Amygdala (tissue), 56 donors: ENCODE measurements at places on chromosomes 6 and 20.
A peak's percentile ranks its signal among the peaks of the same experiment; 100 is the strongest.

DNA sequence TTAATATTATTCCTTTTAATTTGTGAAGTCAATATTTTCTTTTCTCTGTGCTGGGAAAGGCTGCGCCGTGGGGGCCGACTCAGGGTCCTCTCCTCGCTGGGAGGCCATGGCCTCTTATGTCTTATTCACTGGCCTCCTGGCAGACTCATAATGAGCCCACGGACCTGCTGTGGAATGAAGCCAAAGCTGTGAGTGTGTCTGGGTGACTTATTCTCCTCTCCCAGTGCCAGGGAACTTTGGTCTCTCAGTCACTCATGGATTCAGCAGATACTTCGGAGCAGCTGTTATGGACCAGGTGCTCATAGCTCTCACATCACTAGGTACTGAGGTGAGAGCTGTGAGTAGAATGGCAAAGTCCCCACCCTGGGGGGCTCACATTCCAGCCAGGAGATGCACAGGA lies 297.6 kb downstream of the CDH26 start:
- DNase-seq: no peak

DNA sequence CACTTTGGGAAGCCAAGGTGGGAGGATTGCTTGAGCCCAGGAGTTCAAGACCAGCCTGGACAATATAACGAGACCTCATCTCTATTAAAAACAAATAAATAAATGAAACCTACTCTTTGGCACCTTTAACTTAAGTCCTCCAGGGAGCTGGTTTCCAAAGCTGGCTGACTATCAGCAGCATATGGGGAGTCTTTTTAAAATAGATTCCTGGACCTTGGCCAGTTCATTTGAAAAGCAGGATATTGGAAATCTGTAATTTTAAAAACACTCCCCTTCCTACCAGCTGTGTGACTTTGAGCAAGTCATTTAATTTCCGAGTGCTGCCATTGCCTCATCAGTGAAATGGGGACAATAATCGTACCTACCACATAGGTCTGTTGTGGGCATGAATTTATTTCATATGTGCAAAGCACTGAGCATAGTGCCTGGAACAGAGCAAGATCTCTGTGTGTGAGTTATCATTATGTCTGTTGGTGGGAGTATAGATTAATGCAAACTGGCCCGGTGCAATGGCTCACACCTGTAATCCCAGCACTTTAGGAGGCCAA lies 40.9 kb upstream of the PTPN1 start:
- no peak for DNase-seq

- DNase-seq: no peak
Measured at GRCh38 chr20:52190437-52191131, 995 bp downstream of the ZFP64 start.

- no peak for DNase-seq
Measured at GRCh38 chr6:45000833-45001232, 327.3 kb upstream of the RUNX2 start.

DNA sequence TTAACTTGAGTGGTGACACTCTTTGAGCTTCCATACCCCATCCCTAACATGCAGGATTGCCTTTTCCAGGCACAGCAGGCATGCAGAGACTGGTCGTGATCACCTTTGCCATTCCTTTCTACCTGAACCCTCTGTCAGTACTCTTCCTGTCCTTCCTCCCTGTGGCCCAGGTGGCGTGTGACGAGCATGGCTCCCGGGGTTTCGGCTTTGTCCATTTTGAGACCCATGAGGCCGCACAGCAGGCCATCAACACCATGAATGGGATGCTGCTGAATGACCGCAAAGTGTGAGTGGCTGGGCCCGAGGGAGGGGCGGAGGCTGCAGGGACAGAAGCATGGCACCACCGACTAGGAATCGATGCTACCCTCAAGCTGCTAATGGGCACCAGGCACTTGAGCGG lies 6.7 kb downstream of the PABPC1L start:
- no peak for DNase-seq

- no peak for DNase-seq
Measured at GRCh38 chr6:50993941-50994720, 175.5 kb downstream of the TFAP2B start.

DNA sequence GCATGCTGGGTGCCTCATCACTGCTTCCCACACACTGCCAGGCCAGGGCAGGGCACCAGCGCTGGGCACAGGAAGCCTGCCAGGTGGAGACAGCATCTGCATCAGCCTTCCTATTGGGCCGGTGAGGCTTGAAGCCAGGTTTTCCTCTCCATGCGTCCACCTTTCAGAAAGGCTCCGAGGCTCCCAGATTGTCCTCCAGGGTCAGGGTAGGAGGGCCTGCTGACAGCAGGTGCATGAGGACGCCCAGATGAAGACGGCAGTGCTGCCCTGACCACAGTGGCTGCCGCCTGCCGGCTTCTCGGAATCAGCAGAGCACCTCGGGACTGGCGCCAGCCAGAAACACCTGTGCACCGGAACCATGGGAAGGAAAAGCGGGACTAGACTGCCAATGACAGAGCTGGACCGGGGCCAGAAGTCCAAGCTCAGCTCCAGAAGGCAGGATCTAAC lies 170.5 kb upstream of the CST7 start:
- DNase-seq: no peak

DNA sequence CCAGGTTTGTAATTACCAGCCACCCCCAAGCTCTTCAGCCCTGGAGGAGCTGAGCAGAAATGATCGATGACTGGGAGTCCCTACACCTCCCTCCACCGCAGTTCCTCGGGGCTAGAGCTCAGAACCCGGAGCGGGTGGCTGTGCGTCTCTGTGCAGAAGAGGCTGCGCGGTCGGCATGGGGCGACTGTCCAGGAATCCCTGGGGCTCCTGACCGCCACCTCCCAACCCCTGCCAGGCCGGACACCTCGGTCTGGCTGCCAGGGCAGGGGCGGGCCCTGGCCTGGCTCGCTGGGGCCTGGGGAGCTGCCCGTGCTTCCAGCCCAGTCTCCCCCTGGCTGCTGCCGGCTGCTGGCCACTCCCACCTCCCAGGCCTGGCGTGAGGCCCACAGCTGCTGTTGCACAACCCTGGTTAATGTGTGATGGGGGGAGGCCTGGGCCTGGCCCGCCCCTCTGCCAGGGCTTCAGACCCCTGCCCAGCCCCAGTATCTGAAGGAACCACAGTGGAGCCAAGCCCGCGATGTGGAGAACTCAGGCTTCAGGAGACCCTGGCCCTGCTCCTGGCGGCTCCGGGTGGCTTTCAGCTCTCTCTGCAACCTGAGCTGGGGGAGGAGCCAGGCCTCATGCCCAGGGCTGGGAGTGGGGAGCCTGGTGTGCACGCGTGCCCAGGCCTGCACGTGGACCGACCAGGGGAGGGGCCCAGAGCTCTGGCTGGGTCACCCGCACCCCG lies 1.2 kb downstream of the SLC2A4RG start:
- peak; percentile 39 for DNase-seq

DNA sequence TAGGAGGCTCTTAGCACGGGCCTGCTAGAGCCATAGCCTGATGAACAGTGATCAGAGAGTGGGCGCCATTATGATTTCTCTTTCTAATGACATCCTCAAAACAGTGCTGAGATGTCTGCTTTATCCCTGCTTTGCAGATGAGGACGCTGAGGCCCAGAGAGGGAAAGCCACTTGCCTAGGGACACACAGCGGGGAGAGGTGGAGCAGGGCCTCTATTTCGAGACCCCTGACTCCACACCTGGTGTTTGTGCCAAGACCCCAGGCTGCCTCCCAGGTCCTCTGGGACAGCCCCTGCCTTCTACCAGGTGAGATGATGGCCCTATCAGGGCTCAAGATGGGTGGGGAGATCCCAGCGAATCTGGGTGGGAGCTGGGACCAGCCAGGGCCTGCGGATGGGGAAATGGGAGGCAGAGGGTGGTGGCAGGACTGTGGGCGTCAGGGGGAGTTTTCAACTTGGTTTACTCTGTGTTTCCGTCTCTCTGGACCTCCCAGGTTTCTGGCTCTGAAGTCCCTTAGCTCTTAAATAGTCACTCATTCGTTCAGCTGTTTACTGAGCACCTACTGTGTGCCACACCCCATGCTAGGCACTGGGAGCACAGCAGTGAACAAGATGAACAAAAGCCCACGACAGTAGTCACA lies 36.7 kb downstream of the SRC start:
- no peak for DNase-seq

DNA sequence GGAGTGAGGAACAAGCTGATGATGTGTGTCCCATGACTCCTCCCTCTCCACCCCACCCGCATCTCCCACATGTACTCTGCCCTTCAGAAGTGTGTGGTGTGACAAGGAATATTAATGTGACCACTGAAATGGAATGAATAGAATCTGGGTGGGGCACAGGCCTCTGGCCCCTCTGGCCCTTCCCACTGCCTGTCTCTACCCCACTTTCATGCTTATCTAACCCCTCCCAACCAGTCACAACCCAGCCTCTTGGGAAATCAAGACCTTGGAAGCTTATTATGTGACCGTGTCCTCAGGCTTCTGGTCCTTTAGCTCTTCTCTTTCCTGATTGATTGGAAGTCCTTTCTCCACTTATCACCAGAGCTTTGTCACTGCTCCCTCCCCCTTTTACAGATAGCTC lies 312.2 kb upstream of the SOX4 start:
- DNase-seq: no peak

DNA sequence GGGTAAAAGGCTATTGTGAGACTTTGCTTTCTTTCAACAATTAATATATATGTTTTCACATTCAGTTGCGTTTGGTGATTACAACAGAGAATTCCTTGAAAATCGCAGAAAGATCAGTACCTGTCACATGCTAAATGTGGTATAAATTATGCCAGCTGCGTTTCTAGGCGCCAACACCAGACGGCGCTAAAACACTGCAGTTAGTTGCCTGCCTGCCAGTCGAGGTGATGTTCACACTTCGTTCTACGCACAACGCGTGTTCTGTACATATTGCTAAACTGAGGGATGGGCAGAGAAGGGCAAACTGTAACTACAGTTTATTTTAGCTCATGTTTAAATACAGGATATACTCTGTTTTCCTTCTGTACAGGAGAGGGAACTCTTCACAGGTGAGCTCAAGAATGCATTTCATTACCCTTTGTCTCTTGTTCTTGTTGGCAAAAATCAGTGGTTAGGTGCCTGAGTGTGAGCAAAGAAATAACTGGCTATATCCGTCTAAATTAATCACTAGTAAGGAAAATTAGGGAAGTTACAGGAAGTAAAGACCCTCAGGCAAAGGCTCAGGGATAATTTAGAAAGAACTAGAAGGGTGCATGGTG lies 100.1 kb upstream of the RGS17 start:
- DNase-seq: no peak

DNA sequence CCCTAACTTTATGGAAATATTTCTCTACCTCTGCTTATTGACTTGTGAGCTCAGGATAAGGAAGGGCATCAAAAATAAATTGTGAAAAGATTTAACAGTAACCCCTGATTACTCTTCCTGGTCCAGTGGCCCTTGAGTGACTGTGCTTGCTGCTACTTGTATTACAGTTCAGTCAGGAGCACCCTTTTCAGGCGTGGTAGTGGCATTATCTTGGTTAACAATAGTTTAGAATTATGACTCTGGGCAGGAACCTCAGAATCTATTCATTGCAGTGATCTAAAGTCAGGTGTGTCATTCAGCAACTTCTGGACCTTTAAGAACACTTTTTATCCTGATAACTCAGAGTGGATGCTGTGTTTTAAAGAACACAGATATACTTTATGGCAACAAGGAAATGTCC lies 43.4 kb downstream of the FAM135A start:
- no peak for DNase-seq

- no peak for DNase-seq
Measured at GRCh38 chr20:4720977-4721349, 746 bp upstream of the PRND start.

DNA sequence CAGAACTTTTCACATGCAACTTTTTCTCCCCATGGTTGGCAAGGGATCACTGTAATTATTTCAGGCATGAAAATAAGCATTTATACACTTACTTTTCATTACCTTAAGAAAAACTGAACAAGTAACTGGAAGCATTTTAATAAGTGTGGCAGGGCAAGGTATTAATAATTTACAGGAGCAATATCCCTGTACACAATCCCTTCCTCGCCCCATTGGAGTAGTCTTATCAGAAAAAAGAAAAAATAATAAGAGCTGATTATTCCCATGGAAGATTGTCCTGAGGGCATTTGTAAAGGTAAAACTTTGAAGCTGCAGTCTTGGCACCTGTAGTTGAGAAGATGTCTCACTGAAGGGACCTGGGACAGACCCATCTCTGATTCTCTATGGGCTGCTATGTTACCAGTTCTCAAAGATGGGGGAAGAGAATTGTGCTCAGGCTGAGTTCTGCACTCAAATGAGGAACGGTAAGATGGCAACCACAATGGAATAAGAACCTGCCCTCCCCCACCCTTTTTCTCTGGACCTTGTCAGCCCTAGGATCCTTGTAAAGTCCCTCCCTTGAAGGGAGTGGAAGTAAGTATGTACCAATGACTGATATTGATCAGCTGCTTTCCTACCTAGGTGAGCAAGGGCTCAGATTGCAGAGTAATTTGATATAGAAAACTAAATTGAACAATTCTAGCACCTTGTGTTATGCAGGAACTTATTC lies 70.0 kb upstream of the AHI1 start:
- DNase-seq: no peak

DNA sequence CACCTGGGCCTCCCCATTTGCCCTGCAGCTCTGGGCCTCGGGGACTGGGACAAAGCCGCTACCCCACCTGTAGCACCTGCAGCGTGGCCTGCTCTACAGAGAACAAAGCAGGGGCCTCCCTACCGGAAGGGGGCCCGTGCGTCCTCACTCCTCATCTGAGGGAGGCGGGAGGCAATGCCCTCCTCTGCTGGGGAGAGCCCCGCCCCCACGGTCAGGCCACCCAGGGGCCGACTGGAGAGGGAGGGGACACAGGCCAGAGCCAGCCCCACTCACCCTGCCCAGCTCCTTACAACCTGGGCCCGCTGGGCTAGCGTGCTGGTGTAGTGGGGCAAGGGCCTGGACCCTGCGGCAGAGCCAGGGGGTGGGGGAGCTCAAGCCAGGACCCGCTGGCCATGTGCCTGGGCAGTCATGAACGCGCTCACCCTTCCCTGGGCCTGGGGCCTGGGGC lies 8.0 kb downstream of the LAMA5 start:
- DNase-seq: no peak

DNA sequence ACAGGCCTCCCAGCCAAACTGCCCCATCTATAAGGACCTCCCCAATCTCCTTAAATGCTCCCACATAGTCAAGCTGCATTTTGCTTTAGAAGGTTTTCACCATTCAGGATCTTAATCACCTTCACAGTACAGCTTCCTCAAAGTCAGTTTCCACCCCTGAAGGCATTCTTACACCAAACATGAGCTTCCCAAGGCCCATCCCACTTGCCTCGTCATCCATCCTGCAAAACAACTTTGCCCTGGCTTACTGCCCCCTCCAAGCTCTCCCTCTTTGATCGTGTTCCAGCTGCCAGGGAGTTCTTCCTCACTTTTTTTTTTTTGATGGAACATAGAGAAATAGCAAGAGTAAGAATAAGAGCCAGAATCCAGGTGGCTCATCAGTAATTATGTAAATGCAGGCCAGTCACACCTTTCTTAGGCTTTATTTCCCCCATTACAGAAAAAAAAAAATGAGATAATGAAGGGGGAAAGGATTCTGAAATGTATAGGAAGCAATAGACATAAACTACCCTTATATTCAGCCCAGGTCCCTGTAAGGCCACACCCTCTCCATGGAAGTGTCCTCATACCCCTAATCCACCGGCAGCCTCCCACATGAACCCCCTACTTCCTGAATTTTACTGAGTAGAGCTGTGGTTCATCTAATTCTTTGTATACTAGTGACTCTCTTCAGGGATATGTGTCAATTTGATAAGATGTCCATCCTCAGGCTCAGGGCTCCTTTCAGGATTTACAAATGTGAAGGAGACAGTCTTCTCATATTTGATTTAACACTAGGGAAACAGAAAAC lies 12.7 kb downstream of the TRIM27 start:
- DNase-seq: no peak

- no peak for DNase-seq
Measured at GRCh38 chr6:104537180-104537579, 322.5 kb downstream of the HACE1 start.
